Stimulated activated CD8-positive, alpha-beta memory T cell treated with anti-CD3 and anti-CD28 coated beads, Interleukin-2, amount 100 ng/mL, for 1 hour (primary cell): ENCODE measurements at places on chromosomes 4 and X.

DNA sequence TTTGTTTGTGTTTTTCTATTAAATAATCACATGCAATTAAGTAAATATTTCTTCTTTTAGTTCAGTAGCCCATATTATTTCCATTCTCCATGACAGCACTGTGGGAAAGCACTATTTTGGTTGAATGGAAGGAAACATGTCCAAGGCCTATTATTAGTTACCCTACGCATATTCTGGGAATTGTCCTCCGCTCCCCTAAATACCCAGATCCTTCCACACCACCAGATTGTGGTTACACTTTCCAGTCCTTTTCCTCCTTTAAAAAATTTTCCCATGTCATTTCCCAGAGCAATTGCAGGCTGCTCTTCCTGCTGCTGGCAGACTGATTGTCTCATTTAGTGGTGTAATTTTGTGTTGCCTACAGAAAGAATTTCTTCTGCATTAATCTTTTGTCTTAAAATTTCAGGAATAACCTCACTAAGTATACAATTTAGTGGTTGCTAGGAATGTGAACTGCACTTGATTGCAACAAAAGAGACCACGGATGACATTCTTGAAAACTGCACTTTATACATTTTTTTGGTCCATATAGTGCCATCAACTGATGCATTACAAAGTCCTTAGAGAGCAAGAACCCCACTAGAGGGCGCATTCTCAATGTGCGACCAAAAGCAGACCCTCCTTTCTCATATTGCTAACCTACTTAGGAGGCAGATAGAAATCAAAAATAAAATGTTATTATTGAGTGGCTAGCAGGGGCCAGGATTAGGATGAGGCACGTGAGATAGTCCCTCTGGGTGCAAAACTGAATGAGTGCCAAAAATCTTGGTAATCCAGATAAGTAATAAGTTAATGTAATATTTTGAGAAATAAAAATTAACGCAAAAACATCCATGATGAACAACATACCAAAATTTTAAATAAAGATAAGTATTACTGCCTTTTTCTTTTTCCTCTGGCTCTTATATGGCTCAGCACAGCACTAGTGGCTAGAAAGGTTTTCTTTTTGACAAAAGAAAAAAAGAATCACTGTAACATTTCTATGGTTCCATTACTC, 98.8 kb upstream of the IQCM start:
- no peak for DNase-seq

- no peak for DNase-seq
Observed at GRCh38 chrX:111917591-111917990, 41.6 kb downstream of the TRPC5OS start.

- DNase-seq: no peak
Observed at GRCh38 chr4:27215220-27215826, 354.7 kb downstream of the STIM2 start.

GRCh38 chr4:148951346-148951745, 509.1 kb upstream of the NR3C2 start:
- no peak for DNase-seq

DNA sequence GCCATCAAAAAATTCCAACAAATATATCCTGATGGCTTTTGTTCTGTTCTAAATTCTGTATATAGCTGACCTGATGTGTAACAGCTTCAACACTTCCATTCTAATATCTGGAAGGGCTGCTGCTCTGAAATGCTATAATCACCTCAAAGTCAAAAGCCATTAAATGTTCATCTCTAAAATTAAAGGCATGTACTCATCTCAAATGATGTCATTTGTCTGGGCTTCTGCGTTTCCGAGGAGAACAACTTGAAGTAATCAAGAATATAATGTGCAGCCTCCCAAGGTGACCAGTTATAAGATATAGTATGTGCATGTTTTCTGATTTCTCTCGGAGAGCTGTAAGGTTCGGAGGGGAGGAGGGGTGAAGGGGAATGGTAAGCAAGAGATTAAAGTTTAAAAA, 237.6 kb downstream of the SCFD2 start:
- no peak for DNase-seq

- no peak for DNase-seq
Observed at GRCh38 chr4:123596805-123597204, 200.2 kb downstream of the SPRY1 start.

DNA sequence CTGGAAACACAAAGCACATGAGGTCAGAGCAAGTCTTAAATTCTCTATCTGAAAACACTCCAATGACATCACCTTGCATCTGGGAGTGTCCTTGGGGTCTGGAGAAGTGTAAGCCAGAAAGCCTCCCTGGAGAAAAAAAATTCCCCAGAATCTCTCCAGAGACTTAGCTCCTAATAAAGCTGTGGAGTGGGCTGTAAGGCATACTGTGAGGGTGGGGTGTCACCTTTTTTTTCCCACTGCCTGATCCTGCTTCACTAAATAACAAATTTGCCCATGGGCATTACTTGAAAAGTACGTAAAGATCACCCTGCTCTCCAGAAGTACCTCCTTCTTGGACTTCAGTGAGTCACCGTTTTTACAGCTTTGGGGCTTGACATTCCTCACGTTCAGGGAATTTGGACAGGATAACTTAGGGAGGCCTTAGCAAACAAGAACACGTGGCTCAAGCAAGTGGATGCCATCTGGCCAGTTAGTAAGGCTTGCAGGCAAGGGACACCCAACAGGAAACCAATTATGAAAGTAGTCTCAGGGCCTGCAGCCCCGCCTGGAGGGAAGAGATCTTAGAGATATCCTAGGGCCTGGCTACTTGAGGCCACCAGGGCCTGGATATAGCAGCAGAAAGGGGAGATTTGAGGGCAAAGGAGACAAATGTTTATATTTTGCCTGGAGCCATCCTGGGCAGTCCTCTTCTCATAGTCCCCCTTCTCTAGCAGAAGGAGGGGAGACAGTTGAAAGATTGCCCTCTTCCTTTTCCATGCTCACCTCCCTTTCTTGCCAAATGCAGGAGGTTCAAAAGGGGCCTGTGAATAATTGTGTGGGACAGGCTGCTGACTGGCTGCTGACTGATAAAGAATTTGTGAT, 60.1 kb upstream of the PLAC1 start:
- no peak for DNase-seq

GRCh38 chr4:71304289-71304850, 34.5 kb upstream of the SLC4A4 start:
- DNase-seq: no peak

GRCh38 chrX:50198348-50198747, 2.5 kb downstream of the AKAP4 start:
- no peak for DNase-seq

DNA sequence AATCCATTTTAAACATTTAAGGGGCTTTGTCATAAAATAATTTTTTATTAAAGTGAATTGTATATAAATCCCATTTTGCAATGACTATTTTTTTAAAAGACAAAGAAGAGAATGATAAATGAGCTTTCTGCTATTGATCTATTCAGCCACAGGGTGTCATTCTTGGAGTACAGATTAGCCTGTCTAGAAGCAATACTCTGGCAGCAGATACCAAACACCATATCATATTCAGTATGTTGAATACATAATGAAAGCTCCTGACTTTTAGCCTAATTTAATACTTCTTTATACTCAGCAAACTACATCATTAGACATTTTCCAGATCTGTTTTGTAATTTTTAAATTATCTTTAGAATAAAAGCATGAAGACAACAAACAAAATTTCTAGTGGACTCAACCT, 496.3 kb downstream of the PDGFC start:
- no peak for DNase-seq

- DNase-seq: no peak
Observed at GRCh38 chrX:150512461-150512901, 55.9 kb upstream of the MTM1 start.

- no peak for DNase-seq
Observed at GRCh38 chrX:39195156-39195555, 393.9 kb downstream of the MID1IP1 start.

DNA sequence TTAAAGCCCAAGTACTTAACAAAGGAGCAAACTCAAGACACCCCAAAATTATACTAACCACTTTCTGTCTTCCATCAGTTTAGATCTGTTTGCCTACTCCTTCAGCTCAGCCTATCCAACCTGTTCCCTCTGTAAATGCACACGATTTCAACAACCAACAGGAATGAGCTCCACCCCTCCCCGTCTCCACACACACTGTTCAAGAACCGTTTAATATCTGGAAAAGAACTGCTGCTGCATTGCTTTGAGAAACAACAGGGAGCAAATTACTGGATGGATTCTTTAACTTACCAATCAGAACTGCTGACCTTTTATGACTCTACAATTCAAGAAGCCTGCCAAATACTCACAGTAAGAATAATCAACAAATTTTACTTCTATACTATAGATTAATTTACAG, 87.0 kb downstream of the FBXW7 start:
- no peak for DNase-seq

GRCh38 chr4:20813700-20814099, 113.4 kb downstream of the PACRGL start:
- no peak for DNase-seq

GRCh38 chrX:151184705-151185104, 8.3 kb downstream of the GPR50 start:
- no peak for DNase-seq

DNA sequence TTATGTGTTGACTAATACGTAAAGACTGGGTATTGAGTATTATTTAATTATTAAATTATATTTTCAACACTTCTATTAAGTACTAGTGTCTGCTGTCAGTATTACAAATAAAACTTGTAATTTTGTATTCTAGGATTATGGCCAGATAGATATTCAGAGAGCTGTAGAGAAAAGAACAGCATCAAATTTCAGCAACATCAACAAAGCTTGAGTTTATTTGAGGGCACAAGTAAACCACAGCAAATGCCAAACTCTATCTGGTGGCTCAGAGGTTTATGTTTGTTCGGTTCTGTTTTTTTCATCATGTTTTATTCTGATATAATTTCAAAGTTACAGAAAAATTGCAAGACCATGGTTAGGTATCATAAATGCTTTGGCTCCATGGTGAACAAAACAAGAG, 1530.5 kb downstream of the PCDH18 start:
- no peak for DNase-seq

- no peak for DNase-seq
Observed at GRCh38 chr4:47053485-47053884, 22.1 kb downstream of the GABRB1 start.

GRCh38 chr4:18882468-18882867, 860.9 kb upstream of the LCORL start:
- DNase-seq: no peak

DNA sequence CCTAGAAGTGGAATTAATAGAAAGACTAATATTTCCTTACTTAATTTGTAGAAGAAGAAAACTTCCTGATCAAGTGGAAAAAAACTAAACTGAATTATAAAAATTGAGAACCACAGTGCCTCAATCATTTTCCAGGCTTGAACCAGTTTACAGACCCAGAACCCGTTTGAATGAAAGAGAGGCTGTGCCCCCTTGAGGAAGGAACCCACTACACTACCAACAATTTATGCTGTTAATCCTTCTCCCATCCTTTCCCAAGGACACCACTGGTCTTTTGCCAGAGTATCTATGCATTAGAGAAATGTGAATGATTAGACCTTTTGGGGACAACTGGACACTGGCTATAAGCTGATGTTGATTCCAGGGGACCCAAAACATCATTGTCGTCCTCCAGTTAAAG, 842.6 kb downstream of the TECRL start:
- DNase-seq: no peak
